Iris pigment epithelial cell (primary cell): ENCODE measurements at places on chromosomes 2 and 18.

DNA sequence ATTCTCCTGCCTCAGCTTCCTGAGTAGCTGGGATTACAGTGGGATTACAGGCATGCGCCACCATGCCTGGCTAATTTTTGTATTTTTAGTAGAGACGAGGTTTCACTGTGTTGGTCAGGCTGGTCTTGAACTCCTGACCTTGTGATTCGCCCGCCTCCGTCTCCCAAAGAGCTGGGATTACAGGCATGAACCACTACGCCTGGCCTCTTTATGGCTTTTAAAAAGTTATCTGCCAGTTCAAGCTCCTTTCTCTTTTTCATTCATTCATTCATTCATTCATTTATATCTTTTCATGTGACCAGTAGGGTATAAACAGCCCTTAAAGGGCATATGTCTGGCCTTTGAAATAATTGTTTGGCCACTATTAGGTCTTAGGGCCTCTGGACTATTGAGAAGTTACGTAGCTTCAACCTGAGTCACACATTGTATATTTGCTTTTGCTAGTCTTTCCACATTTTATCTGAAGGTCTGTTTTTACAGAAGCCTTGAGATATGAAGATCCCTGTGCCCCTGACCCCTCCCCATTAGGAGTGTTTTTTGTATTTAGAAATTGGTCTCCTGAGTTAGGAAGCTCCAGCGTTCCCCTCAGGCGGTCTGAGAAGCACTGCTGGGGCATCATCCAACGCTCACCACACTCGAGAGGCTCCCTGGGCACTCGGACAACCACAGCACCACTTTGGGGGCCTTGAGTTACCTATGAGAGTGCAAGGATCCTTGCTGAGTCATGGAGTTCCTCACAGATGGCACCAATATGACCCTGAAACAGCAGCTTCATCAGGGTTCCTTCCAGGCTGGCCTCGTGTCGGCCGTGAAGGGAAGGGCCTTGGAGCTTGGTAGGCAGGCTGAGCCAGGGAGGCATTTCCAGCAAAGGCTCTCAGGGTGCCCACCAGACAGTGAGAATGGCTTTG, 21.8 kb downstream of the FZD5 start:
- DNase-seq, result peak; percentile 79

- DNase-seq, result peak; percentile 64
Observed at GRCh38 chr2:69214898-69215297, 172.1 kb downstream of the GFPT1 start.

DNA sequence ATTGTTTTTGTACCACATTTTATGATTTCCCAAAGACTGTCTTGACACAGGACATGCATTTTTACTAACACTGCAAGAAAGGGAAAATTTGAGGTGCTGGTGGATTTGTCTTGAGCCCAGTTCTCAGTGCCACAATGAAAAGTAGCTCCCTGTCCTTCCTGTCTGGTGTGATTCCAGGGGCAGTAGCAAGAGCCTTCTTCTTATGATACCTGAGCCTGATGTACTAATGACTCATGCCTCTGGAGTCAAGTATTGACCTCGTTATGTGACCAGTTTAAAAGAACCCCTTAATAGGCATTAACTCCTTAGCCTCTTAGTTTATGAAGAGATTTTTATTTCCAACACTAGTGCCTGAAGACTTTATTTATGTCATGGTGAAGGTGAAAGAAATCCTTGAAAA, 728.6 kb downstream of the SLC4A3 start:
- DNase-seq, result peak; percentile 55

DNA sequence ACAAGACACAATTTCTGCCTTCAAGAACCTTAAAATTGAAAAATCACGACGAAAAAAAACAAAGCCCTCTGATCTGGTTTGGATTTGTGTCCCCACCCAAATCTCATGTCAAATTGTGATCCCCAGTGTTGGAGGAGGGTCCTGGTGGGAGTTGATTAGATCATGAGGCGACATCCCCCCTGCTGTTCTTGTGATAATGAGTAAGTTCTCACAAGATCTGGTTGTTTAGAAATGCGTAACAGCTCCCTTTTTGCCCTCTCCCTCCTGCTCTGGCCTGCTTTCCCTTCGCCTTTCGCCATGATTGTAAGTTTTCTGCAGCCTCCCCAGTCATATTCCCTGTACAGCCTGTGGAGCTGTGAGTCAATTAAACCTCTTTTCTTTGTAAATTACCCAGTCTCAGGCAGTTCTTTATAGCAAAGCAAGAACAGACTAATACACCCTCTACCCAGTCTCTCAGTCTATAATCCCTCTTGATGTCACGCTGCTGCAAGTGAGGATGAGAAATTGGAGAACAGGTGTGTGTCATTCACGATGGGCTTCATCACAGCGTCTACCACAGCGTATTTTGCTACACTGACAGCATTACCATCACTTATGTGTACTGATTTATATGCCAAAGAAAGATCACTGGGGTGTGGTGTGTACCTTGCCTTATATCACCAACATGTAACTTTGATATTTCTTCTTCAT, 330.7 kb downstream of the MTX2 start:
- DNase-seq, result no peak

DNA sequence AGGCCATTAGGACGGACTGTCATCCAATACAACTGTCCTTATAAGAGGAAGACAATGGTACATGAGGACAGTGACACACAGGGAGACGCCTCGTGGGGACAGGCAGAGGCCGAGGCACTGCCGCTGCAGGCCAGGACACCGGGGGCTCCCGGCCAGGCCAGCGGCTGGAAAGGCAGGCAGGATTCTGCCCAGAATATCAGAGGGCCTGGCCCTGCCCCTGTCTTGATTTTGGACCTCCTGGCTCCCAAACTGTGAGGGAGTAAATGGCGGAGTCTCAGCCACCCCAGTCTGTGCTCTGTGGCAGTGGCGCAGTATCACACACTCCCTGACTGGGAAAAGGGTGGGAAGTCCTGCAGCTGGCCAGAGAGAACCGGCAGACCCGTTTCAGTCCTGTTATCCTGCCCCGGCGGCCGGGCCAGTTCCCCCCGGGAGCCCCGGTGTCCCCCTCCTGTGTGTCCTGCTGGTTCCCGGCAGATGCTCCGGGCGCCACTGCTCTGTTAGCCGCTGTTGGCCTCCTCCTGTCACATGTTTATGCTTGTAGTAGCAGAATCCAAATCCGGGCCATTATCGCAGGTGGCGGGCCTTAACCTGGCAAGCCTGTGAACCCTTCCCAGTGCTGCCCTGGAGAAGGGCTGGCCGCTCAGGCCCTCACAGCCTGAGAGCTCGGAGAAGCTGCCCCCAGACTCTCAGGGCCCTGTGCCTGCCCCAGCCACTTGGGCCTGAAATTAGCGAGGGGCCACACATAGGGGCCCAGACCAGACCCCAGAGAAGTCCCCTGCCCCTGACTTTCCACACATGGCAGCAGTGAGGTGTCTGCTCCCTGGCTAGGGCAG, 31.4 kb upstream of the TAF1B start:
- no peak for DNase-seq
